Neural progenitor cell (in vitro differentiated cells): ENCODE measurements at places on chromosomes 16 and 17.

DNA sequence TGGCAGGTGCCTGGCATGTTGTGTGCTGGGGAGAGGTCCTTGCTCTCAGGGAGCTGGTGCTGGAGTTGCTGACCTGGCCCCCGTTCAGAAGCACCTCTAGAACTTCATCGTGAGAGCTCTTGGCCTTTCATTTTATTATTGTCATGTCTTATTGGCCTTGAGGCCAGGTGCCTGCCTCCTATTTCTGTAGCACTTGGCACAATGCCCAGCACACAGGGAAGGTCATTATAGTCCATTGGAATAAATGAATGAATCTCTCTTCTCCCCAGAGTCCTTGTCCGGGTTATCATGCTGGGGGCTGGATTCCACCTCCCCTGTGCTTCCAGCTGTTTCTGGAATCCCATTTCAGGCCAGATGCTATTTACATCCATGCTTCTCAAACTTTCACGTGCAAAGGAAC lies 169.2 kb downstream of the HAPSTR1 start:
- no peak for DNase-seq

DNA sequence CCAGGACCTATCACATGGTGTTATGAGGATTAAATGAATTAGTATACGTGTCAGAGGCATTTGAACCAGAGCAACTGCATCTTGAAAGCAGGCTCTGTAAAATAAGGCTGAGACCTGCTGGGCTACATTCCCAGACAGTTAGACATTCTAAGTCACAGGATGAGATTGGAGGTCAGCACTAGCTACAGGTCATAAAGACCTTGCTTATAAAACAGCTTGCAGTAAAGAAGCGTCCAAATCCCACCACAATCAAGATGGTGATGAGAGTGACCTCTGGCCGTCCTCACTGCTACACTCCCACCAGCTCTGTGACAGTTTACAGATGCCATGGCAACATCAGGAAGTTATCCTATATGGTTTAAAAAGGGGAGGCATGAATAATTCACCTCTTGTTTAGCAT lies 71.8 kb downstream of the IRF8 start:
- no peak for DNase-seq

DNA sequence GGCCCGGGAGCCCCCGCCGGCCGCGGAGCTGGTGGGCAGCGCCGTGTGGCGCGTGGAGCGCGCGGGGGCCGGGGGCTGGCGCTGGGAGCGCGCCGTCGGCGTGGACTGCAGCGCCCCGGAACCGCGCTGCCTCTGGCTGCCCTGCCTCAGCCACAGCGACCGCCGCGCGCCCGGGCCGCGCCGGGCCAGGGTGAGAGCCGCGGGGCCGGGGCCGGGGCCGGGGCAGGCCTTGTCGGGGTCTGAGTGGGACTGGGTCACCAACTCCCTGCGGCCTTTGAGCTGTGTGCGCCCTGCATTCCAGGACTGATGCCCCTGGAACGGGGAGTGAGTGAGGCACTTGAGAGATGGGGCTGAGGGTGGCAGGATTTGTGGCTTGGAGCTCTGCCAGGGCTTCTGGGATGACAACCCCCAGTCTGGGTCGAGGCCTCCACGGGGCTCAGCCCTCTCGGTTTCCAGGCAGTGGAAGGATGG lies 25.7 kb downstream of the ARHGAP23 start:
- peak; percentile 45 for DNase-seq

DNA sequence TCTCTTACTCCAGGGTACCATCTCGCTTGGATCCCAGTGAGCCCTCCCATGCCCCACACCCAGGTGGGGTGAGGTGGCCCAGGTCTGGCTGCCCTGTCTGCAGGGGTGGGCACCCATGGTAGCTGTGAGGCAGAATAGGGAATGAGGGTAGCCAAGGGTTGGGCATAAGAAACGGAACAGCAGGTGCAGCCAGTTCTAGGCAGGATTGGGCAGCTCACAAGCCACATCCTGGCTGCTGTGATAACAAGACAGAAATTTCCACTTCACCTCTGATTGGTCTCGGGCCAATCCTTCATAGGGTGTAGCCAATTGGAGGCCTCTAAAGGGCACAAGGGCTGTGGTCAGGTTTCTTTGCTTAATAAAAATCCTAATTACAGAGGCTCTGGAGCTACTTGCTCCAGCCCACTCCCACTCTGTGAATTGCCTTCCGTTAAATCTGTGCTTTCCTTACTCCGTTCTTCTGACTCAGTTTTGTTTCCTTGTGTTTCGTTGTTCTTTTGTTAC lies 1.5 kb upstream of the ARHGDIG start:
- peak; percentile 49 for DNase-seq

DNA sequence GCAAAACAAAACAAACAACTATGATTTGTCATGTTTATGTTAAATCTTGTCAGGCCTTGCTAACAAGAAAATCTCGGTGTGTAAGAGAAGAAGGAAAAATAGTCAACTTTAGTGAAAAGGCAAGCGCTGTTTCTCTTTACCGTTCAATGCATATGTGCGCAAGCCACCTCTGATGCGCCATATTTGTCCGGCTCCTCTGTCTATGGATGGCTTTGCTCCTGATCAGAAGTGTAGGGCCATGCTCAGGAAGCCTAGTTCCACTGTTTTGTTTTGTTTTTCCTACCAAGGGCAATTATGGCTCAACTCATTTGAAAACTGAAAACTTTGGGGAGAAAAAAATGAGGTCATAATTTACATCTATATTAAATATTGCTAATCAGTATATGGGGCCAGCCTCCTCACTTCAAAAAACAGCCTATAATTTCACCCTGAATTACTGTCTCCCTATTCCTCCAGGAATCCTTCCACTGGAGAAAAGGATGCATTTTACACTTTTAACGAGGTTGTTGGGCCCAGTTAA lies 4.5 kb downstream of the MAF start:
- DNase-seq = no peak

DNA sequence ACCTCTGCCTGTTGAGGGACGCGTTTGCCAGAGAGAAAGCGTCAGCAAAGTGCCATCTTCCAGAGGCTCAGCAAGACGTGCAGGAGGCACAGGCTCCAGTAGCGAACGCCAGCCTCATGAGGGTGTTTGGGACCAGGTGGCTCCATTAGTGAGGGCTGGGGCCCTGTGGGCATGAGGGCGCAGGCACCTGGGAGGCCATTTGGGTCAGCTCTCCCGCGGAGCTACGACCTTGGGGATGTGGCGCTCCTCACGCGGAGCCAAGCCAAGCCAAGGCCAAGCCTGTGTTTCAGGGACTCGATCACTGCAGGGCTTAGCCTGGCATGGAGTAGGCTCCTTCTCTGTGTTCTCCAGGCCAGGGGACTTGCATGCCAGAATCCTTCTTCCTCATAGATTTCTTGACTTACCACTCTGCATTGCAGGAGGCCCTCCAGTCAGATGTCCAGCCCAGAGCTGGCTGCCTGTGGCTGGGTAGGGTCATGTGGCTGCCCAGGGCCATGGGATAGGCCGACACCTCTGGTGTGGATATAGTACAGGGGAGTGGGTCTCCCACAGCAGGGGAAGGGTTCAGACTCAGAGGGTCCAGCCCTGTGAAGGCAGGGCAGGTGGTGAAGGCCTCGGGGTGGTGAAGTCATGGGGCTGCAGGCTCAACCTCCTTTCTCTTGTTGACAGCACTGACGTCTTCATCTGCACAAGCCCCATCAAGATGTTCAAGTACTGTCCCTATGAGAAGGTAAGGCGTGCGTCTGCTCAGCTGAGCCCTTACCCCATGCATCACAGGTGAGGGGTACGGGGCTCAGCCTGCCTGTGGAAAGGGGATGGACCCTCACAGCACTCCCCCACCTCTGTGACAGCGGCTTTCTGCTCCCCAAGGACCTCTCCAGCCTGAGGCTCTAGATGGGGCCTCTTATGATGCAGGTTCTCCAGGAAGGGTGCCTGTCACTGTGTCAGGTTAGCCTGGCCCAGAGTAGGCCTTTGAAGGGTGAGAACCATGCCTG lies 19.6 kb downstream of the NT5M start:
- DNase-seq = no peak

DNA sequence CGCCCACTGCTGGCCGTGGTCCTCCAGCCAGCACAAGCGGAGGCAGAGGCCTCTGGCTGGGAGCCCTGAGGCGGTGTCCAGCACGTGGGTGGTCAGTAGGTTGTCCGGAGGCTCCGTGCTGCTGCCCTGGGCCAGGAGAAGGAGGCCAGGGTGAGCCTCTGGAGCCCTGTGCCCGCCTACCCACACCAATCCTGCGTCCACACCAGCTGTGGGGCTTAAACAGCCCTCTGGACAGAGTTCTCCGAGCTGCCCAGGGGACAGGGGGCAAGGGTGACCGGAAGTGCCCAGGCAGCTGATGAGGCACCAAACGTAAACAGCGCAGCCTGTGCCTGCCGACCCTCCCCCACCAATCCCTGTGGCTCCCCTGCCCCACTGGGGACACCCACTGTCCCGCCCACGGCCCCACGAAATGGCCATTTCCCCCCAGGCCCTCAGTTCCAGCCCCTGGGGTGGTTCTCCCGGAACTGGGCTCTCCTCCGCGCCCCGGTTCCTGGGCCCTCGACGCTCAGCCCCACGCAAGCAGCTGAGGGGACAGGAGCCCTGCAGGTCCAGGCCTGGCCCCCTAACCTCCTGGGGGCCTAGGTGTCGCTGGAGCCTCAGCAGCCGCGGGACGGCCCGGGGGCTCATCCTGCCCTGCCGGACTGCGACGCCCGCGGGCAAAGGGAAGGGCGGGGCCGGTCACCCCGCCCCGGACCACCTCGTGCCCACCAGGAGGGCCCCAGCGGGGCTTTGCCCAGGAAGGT lies 27.9 kb upstream of the DBNDD1 start:
- peak; percentile 94 for DNase-seq

GRCh38 chr17:83183951-83184506 lies 104.6 kb downstream of the METRNL start:
- DNase-seq = no peak
